Coronary artery (tissue), 2 donors: ENCODE measurements at places on chromosomes 16 and 17.

DNA sequence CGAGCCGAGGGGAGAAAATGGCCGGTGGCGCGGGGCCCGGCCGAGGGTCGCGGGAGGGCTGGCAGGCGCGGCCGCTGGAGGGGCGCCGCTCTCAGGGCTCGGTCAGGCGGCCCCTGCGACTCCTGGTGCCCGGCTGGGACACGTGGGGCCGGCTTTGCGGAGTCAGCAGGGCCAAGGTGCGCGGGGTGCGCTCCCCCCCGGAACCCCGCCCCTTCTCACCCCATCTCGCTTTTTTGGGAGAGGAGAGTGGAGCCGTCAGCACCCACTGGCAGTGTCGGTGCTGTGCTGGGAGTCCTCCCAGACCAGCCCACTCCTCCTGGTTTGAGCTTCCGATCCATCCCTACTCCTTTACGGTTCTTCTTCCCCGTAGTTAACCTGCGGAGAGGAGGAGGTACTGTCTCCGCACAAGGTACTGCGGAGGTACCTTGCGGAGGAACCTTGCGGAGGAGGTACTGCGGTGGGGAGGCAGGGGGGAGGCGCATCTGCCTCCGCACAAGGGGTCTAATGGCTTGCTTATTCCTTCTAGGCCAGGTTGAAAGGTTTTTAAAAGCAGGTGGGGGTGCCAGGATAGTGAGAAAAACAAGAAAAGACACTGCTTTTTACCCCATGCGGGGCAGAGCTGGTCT is 19.1 kb upstream of the CBX8 start:
- DNase-seq: no peak

DNA sequence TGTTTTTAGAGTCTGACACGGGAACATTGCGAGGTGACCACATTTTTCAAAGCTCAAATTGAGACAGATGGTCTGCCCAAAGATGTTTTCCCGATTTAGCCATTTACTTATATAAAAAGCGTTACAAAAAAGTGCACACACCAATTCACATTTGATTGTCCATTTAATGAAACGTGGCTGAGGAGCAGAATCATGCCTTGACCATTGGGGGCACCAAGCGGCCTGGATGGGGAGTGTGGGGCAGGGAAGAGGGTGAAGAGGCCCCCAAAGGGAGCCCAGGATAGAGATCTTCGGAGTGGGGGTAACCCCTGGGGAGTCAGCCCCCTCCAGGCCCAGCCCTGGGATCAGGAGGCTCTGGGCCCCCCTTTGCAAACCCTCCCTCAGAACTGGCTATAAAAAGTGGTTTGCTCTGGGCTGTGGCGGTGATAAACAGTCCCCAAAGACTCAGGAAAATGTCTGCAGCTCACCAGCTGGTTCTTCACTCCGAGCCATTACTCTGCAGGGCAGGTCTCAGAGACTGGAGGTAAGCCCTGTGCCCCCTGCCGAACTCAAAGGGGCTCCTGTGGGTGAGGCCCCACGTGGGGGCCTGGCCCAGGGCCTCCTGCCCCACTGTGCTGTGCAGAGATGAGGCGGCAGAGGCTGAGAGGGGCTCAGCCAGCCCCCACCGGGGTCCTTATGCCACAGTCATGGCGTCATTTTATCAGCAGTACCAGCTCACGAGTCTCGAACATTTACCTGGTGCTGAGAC is 105.9 kb upstream of the SEC14L1 start:
- DNase-seq: no peak

DNA sequence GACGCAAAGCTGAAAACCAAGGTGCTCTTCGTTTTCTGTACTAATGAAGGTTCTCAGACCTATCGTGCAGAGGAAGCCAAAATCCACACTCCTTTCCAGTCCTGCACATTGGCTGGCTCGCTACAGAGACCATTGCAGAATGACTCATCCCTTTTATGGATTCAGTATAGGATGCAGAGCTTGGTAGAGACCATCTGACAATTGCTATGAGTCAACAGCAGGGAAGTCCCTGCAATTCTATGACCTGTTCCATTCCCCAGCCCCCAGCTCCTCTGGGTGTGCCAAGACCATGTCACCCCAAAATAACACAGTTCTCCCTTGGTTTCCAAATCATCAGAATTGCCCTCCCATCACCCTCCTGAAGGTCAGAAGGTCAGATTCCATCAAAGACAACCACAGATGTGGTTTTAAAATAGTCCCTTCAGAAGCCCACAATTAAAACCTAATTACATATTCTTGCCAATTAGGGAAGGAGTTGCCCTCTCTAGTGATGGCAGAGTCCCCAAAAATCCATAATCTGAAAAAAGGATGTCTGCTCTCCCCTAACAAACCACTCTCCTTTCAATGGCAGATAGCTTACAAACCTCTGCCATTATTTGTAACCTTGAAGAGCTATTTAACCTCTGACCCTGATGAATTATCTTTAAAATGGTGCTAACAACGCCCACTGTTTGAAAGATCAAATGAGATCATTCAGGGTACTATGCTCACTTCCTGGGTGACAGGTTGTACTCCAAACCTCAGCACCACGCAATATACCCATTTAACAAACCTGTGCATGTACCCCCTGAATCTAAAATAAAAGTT is 108.2 kb upstream of the RBBP6 start:
- no peak for DNase-seq

DNA sequence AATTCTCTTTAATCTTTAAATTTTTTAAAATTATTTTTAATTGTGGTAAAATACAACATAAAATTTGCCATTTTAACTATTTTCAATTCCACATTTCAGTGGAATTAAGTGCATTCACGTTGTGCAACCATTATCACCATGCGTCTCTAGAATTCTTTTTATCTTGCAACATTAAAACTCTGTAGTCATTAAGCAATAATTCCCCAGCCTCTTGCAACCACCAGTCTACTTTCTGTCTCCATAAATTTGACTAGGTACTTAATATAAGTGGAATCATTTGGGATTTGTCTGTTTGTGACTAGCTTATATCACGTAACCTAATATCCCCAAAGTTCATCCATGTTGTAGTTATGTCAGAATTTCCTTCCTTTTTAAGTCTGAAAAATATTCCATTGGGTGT is 79.1 kb downstream of the TAOK1 start:
- DNase-seq: no peak

GRCh38 chr17:18236494-18236893 is 11.1 kb downstream of the LLGL1 start:
- no peak for DNase-seq

DNA sequence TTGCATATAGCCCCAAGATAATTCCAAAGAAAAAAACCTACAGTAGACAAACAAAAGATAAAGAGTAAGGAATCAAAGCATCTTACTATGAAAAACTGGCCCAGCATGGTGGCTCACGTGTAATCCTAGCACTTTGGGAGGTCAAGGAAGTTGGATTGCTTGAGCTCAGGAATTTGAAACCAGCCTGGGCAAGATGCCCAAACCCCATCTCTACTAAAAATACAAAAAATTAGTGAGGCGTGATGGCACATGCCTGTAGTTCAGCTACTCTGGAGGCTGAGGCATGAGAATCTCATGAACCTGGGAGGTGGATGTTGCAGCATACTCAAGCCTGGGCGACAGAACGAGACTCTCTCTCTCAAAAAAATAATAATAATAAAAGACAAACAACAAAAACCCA is 764.7 kb upstream of the KIF2B start:
- no peak for DNase-seq

DNA sequence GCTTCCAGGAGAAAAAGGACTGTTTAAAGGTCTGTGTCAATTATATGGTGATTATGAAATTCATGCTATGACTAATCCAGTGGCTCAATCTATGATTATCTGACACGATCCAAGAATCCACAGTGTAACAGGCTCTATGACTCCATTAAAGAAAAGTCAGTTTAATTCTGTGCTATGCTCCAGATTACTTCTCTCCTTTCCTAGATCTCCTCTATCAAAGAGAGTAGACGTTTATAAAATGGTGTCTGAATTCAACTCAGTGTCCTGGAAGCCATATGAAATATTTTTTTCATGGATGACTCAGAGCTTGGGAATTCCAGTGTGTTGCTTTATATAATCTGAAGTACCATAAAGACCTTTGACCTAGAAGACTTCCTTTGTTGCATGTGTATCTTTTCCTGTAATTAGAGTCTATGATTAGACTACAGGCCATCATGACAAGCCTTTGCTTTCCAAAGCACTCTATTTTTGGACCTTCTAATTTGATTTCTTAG is 27.0 kb upstream of the NF1 start:
- DNase-seq: no peak

- DNase-seq: no peak
These were observed 58.1 kb upstream of the ADORA2B start for GRCh38 chr17:15886804-15887203.

DNA sequence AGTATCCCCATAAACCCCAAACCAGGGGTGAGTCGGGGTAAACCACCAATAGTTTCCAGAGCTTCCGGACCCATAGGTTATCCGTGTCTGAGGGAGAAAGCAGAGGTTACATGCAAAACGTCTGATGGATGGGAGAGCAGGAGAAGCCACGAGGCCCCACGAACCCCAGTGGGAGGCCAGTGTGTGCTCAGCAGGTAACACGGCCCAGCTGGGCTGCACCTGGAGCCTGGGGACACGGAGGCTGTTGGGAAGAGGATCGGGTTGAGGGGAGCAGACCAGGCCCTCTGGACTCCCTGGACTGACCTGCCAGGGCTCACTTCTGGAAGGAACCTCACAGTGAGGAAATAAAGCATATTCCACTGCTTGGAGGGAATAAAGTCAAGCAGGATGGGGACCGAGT is 78.1 kb downstream of the SEC14L1 start:
- no peak for DNase-seq

- DNase-seq: no peak
These were observed 251.2 kb downstream of the PARN start for GRCh38 chr16:14378689-14379467.

- no peak for DNase-seq
These were observed 643.0 kb downstream of the MAF start for GRCh38 chr16:78957317-78958100.

DNA sequence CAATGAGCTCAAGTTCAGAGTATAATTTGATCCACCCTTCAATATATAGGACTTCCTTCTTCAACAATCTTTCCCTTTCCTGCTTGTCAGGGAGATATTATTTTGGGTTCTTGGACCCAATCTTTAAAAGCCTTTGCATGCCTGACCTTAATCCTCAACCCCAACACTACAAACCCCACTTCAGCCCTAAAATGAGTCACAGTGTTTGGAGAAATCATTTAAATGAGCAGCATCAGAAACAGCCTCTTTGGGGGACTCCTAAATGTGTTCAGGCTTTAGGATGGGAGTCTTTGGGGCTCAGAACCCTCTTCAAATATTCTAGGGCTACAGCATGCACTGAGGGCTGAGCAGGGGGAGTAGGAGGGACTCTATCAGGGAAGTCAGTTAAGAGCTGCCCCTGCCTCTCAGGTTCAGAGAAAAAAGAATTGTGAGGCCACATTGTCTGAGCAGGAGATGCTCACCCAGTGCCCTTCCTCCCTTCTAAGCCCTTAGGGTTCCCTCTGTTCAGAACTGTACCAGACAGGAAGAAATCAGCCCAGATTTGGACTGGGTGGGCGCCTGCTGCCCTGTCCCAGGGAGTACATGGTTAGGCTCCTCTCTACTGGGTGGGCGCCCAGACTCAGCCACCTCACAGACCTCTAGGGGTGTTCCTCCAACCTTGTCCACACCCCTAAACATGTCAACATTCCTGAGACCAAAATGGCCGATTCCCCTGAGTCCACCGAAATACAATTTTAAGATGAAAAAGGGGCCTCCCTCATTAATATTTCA is 5.0 kb downstream of the NEUROD2 start:
- DNase-seq: no peak

- DNase-seq: no peak
These were observed 31.3 kb upstream of the CBX4 start for GRCh38 chr17:79870540-79870939.

GRCh38 chr16:17287166-17287800 is 183.5 kb downstream of the XYLT1 start:
- DNase-seq: no peak

GRCh38 chr16:74829637-74830036 is 55.0 kb upstream of the FA2H start:
- DNase-seq: no peak

- DNase-seq: no peak
These were observed 11.6 kb upstream of the GOSR2 start for GRCh38 chr17:46911311-46911710.

- no peak for DNase-seq
These were observed 13.3 kb upstream of the ABR start for GRCh38 chr17:1192911-1193699.

DNA sequence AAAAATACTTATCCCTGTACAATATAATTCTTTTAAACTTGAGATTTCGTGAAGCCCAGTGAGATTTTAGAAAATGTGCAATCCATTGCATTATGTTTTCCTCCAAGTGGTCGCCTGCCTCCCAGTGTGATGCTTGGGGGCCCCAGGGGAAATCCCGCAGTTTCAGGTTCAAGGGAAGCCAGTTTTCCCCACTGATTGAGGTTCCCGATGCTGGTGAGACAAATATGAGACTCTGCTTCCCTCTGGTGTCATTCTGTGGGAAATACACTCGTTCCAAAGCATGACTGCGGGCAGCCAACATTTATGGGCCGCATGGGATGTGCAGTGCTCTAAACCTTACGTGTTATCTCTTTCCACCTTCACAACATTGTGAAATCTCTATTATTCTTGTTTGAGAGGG is 200.8 kb downstream of the PRKCB start:
- no peak for DNase-seq

- no peak for DNase-seq
These were observed 55.9 kb upstream of the SREBF1 start for GRCh38 chr17:17892731-17893130.

- no peak for DNase-seq
These were observed 588.7 kb downstream of the CDH13 start for GRCh38 chr16:83215406-83216001.

GRCh38 chr17:77068915-77069314 is 71.9 kb upstream of the SEC14L1 start:
- DNase-seq: no peak

- no peak for DNase-seq
These were observed 942 bp downstream of the KRT23 start for GRCh38 chr17:40936437-40936971.

DNA sequence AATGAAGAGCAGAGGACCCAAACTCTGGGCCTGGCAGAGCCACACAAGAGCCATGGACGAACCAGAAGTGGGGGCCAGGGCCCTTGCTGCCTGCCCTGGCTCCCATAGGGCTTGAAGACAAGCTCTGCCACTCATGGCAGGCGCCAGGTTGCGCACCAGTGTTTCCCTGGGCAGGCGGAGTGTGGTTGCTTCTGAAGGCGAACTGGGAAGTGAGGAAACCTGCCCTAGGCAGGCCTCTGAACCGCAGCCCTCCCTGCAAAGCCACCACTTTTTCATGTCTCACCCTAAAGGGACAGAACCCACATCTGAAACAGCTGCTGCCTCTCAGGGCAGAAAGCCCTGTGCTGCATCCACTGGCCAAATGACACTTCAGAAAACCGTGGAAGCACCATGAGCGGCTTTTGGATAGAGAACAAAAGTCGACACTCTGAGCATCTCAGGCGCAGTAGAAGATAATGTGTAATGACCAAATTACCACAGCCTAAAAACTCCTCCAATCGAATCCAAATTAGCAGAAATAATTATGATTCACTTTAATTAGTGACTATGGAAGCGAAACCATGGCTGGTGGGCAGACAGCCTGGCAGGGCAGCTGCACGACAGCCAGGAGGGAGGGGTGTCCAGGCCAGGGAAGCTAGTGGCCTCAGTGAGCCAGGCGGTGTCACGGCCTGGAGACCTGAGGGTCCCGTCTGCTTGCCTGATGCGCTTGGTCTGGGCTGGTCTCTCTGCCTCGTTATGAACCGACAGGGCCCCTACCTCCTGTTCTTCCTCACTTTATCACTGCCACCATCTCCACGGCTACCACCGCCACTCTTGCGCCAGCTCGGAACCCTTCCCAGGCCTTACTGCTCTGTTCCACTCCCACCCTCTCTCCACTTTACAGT is 59.1 kb downstream of the PRMT7 start:
- DNase-seq: no peak

- DNase-seq: no peak
These were observed 1304.7 kb downstream of the CDH8 start for GRCh38 chr16:60731329-60732050.
